Activated T-cell treated with anti-CD3 and anti-CD28 coated beads for 48 hours (primary cell): ENCODE measurements at places on chromosomes 13 and 19.
A peak's percentile ranks its signal among the peaks of the same experiment; 100 is the strongest.

DNA sequence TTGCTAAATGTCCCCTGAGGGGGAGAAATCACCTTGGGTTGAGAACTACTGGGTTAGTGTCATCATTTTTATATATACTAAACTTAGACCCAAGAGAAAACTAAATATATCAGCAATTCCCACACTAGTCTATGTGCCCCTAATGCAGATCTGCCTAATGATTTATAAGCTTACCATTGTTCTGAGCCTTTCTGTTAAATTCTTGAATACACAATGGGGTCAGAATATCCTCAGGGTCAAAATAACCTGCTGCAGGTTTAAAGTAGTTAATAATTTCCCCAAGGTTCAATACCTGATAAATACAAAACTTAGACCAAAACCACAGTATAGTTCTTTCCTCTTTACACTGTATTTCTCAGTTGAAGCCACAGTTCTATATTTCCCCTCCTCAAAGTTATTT lies 4.6 kb downstream of the VWA8 start:
- no peak for DNase-seq

DNA sequence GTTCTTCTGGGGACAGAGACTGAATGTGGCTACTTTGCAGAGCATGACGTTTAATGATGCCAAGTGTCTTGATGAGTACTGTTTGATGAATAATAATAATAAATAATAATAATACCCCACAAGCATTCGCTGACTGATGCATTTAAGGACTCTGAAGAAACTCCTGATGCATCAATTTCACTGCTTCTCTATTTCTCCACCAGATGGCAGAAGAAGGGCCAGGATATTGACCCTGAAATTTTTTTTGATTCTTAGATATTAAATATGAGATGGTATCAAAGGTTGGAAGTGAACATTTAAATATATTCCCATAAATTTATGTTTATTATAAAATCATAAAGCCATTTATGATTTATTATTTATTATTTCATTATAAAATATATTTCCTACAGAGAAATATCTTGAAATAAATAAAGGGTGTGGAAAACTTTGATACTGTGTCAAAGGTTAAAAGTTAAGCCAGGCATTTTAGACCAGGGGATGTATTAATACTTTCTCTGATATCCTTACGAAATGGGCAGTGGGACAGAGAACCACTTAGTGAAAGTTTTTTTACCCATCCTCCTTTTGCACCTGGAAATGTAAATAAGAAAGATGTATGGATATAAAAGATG lies 170.9 kb downstream of the LACC1 start:
- no peak for DNase-seq

GRCh38 chr13:113022745-113023574 lies 53.9 kb downstream of the MCF2L start:
- no peak for DNase-seq

GRCh38 chr19:16038196-16038695 lies 38.0 kb upstream of the TPM4 start:
- DNase-seq, result no peak

DNA sequence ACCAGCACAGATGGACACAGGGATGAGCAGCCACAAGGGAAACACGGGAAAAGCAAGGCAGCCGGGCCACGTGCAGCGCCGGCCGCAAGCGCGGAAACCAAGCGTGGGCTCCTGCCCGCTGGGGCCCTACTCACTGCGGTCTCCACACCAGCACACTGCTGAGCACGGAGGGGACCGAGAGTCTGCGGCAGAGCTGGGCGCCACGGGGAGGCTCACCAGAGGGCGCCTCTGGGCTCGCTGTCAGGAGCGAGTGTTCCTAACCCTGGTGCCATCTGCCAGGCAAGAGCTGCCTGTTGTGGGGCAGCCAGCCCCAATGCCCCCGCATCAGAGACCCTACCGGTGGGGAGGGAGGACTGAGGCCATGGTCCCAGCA lies 26.5 kb downstream of the MPND start:
- DNase-seq, result peak; percentile 79

DNA sequence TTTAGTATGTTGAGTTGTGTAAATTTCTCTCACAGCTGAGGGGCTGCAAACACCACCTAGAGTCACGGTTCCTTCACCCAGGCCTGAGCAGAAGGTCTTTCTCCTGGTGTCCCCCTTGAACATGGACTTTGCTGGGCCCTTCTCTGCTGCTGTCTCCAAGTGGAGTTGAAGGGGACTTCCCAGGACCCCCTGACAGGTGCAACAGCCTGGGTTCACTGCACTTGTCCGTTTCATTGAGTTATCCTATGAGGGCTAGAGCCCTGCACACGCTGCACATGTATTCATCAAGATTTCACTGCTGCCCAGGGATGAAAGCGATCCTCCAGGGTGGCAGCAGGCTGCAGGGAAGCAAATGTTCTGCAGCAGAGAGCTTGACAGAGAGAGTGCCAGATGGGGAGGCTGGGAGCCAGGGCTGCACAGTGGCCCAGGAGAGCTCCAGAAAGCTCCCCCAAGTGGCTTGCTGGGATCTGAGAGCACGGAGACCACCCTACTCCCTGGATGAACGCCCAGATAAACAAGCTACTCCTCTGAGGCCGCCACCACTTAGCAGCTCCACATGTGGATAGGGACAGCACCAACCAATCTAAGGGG lies 10.3 kb downstream of the TMEM272 start:
- DNase-seq, result no peak

DNA sequence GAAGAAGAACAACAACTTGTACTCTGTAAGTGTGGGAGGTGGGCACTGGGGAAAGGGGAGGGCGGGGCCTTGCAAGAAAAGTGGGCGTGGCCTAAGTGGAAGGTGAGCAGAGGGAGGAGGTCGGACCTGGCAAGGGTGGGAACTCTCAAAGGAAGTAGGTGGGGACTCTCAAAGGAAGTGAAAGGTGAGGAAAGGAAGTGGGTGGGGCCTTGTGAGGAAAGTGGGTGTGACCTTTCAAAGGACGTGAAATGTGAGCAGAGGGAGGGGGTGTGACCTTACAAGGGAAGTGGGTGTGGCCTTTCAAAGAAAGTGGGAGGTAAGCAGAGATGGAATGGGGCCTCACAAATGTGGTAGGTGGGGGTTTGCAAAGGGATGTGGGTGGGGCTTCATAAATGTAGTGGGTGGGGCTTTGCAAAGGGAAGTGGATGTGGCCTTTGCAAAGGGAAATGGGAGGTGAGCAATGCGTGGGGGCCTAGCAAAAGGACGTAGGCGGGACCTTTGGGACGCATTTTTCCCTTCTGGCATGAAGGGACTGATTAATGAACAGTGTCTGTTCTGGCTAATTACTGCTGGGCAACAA lies 25.9 kb downstream of the ACSBG2 start:
- DNase-seq, result peak; percentile 21

DNA sequence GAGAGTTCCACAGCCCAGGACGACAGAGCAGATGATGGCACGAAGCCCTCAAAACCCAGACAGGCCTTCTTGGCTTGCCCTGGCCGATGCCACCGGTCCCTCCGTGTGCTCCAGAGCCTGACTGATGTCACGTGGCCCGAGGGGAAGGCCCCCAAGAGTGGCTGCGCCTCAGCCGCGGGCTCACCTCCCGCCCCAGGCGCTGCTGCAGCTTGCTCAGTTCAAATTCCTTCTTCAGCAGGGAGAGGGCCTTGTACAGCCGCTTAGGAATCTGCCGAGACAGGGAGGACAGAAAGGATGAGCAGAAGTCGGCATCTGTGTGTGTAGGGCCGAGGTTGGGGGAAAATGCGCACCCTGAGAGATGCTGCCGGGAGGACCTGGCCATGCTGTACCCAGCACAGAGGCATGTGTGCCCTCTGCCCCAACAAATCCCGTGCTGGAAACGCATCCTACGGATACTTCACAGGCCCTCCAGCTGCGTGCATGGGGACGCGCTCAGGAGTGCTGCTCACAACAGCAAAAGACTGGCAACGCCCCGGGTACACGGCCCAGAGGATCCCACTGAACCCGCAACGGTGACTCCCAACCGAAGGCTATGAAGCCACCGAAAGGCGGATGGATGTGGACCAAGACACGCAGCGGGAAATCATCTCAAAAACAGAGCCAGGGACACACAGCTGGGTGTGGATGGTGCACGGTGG lies 12.9 kb downstream of the LONP1 start:
- no peak for DNase-seq

- DNase-seq, result no peak
These were observed 2.2 kb downstream of the NAXD start for GRCh38 chr13:110617321-110618072.

DNA sequence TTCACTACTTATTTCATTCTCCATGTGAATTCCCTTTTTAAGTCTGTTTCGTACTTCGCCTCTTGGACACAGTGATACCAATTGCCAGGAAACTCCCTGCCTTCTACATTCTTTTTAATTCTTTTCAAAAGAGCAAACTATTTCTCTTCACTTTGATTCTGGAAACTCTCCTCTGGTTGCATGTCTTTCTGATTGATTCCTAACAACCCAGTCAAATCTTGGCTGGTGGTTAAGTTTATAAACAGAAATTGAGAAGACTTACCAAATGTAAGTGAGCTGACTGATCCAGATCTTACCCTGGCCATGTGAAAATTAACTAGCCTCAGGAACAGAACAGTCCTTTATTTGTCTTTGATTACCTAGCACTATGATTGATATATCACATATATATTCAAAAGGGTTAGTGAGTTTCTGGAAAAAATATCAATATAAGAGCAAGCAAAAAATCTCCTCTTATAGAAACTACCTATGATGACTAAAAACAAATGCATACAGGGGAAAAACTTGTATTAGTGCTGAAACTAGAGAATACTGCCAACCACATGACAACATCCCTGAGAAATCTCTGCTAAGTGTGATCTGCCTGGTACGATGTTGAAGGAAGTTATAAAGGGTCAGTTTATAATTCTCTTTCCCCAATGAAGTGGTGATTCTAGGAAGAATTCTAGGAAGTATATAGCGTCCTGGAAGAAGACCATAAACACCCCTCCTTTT lies 152.6 kb upstream of the HTR2A start:
- no peak for DNase-seq

DNA sequence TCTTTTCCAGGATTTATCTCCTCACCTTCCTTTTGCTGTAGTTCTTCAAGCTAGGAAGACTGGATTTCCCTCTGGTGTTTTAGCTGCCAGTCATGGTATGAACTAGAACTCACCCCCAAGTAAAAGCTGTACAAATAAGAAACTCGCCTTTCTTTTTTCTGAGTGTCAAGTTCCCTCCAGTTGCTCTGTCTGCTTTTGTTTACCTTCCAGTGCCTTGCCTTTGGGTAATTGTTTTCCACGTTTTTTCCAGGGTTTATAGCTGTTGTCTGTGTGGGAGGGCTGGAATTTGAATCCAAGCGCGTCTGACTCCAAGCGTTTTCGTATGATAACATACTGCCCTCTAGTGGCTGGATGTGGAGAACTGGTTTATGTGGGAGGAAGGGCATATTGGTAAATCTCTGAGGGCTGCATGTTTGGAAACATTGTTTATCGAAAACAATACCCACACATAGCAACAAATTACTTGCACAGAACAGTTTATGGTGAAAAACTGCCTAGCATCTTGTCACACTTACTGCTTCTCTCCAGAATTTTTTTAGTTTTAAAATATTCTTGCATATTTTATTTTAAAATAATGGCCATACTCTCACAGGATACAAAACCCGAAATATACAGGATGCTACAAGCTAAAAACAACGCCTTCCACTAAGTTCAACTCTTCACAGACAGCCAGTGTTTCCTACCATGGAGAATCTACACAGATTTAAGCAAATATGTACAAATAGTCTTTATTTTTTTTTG lies 19.2 kb downstream of the RCN3 start:
- DNase-seq, result no peak

- DNase-seq, result no peak
These were observed at the start of gene CEACAM6 for GRCh38 chr19:41755328-41755913. Gene CEACAM6, plus strand, starts transcription at chr19:41755530. Its CDS starts 109 bp downstream, at chr19:41755639.

DNA sequence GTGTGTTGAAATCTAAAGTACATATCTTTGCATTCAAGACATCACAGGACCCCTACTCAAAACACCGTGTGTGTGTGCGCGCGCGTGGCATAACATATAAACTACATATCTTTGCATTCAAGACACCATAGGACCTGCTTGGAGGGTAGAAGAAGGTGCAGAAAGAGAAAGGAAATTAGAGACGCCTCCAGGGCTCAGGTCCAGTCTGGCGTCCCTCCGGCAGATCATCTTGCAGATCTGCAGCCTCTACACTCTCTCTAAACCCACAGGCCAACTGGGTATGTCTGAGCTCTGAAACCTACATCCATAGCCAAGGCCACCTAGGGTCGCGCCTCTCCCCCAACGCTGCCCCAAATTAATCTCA lies 659 bp upstream of the PAFAH1B3 start:
- DNase-seq, result no peak

- DNase-seq, result no peak
These were observed 31.9 kb upstream of the USPL1 start for GRCh38 chr13:30585748-30586262.

GRCh38 chr13:58704953-58705352 lies 1073.4 kb downstream of the PCDH17 start:
- DNase-seq, result no peak

- DNase-seq, result no peak
These were observed 1065.8 kb upstream of the SPRY2 start for GRCh38 chr13:81406639-81407292.

- DNase-seq, result peak; percentile 63
These were observed 1.4 kb downstream of the CIC start for GRCh38 chr19:42270346-42271044.

GRCh38 chr13:66200555-66200954 lies 1029.6 kb downstream of the PCDH9 start:
- no peak for DNase-seq

DNA sequence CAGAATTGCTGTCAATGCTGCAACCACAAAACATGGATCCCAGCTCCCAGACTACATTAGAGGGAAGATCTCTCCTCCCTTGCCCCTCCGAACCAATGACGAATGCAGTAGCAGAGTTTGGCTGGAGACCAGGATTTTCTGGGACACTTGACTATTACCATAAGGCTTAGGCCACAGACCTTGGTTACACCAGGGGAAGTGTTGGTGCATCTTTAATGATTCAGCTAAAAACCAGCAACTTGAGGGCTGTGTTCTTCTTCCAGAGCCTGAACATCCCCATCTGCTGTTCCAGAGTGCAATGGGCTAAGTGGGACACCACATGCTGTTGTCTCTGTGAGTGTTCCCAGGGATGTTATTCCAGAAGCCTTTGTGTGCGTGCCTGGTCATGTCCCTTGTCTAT lies 528.2 kb downstream of the LMO7 start:
- no peak for DNase-seq

- no peak for DNase-seq
These were observed 320.1 kb downstream of the DACH1 start for GRCh38 chr13:71546881-71547280.
